A549 treated with CORT108297 at 1 μM for 4 hours (cell line): ENCODE measurements at places on chromosomes 2 and 18. TPM values are rescaled to one million over a fixed set of nuclear protein-coding genes. Genes with fewer than 3 reads are reported as not detected.

Gene DLX1
- total RNA-seq = 2.7 to 4.0 TPM (median 3.5 TPM) in 5 replicates

Gene MC4R
- total RNA-seq = not detected in 5 replicates

Gene DNPEP
- 47.8 to 67.2 TPM (median 61.9 TPM) in 5 replicates for total RNA-seq

Gene SLC23A3
- total RNA-seq = 0.47 to 1.0 TPM (median 0.72 TPM) in 5 replicates

Gene TMEM178A
- 0.13 to 0.17 TPM (median 0.16 TPM) in 5 replicates for total RNA-seq

Gene ERICH2
- total RNA-seq = not detected in 5 replicates

Gene TMEM163
- 0.08 to 0.15 TPM (median 0.09 TPM) in 5 replicates for total RNA-seq

Gene PARD6G
- total RNA-seq = 2.8 to 3.5 TPM (median 3.2 TPM) in 5 replicates

Gene DYSF
- total RNA-seq = 0.50 to 1.2 TPM (median 0.67 TPM) in 5 replicates

Gene HOXD3
- total RNA-seq = 0.08 to 0.30 TPM (median 0.18 TPM) in 4 of 5 replicates, not detected in the other
